ENCODE measurements at places on chromosomes 16 and 17.

DNA sequence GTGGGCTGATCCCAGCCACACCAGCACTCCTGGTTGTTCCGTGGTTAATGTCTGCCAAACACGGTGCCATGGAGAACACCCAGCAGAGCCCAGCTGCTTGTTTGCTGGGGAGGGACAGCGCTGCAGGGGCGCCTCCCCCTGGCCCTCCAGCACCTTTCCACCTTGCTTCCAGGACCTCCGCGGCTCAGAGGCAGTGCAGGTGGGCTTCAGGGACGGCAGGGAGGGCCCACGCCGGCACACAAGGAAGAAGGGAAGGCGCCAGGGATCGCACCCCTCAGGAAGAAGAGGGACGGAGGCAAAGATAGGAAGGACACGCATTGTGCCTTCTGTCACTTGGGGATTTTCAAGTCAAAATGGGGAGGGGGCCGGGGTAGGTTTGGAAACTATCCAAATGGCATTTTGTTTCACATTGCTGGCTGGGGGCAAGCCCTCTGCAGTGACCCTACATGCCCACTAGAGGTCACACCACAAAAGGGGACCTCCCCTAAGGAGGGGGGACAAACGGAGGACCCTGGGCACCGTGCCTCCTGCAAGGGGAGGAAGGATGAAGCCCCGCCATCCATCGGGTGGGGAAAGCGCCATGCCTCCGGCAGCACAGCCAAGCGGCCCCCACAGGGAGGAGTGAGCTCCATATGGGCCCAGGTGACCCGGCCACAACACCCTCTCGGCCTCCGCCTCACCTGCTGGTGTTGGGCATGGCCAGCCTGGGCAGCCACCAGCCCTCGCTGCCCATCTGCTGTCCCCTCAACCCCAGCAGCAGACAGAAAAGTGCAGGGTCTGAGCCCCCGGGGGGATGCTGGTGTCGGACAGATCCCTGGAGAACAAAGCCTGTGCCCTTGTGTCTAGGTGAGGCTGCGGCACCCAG, 7.5 kb upstream of the C16orf95 start:
- DNase-seq = peak; percentile 55

- no peak for DNase-seq
Observed at GRCh38 chr17:77321649-77322513, 181.1 kb downstream of the SEC14L1 start.

GRCh38 chr16:2912330-2913199, 834 bp downstream of the FLYWCH1 start:
- DNase-seq = peak; percentile 44

DNA sequence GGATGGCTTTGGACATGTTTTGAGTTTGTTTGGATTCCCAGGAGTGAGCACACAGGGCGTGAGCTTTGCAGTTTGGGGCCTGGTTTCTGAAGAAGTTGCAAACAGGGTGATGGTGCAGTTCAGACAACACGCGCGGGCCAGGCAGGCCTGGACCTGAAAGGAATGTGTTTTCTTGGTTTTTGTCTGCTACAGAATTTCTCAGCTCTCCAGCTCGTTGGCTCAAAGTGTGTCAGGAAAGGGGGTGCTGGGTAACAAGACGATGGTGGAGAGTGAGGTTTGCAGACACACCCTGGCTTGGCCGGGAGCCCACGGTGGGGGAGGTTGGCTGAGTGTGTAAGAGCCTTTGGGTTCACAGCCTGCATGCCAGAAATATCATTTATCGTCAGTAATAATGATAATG, 82.3 kb downstream of the CMIP start:
- peak; percentile 44 for DNase-seq

- no peak for DNase-seq
Observed at GRCh38 chr17:44351464-44351863, 6.4 kb downstream of the GRN start.

GRCh38 chr17:38899421-38899820, 26.0 kb upstream of the LASP1NB start:
- DNase-seq = no peak

- no peak for DNase-seq
Observed at GRCh38 chr16:77514500-77515220, 79.8 kb upstream of the ADAMTS18 start.

GRCh38 chr16:47995354-47995753, 160.4 kb downstream of the ABCC12 start:
- DNase-seq = no peak

DNA sequence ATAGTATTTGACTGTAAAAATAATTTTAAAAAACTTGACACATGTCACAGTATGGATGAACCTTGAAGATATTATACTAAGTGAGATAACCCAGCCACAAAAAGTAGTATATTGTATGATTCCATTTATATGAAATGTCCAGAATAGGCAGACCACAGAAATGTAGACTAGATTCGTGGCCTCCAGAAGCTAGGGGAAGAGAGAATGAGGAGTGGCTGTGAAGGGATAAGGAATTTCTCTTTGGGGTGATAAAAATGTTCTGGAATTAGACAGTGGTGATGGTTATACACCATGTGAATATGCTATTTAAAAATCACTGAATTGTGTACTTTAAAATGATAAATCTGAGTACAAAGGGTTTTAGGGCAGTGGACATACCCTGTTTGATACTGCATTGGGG, 253.1 kb upstream of the DYNLRB2 start:
- DNase-seq = no peak

- no peak for DNase-seq
Observed at GRCh38 chr16:23279721-23280153, 22.4 kb upstream of the SCNN1B start.

DNA sequence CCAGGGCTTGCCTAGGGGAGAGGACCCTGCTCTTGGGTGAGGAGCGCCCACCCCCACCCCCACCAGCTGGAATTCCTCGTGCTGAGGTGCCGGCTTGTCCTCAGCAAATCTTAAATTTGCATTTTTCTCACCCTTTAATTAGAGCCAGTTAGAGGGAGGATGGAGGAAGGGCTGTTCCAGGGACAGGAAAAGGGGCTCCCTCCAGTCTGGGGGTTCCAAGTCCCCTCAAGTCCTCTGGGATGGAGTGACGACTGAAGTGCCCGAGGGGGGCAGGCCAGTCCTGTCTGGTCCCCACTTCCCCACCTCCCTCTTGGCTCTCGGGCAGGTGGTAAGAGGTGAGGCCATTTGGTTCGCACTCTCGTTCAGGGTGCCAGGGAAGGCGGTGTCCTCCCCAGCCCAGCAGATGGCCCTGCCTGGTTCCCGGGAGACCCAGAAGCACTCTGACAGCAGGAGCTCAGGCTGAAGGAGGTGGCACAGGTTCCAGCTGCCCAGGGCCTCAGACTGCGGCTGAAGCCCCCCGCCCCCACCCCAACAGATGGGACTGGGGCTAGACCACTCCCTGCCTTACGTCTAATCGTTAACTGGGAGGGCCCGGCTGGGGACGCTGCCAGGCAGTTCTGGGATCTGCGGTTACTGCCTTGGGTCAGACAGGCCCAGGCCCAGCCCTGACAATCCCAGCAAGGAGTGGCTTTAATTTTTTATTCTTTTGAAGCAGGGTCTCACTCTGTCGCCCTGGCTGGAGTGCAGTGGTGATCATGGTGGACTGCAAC, 2.2 kb downstream of the RAB26 start:
- DNase-seq = no peak

- no peak for DNase-seq
Observed at GRCh38 chr17:58311429-58311894, 17.1 kb downstream of the TSPOAP1 start.

Data from hematopoietic multipotent progenitor cell treated with erythropoietin and hydrocortisone succinate and interleukin-3 and kit ligand, for 15 days (in vitro differentiated cells).